ENCODE measurements at places on chromosomes 5 and 9.

- DNase-seq: no peak
Observed at GRCh38 chr5:150263801-150264621, 25.6 kb downstream of the CAMK2A start.

GRCh38 chr9:118252027-118252426 lies 547.8 kb downstream of the TLR4 start:
- no peak for DNase-seq

GRCh38 chr9:105055917-105056316 lies 128.0 kb upstream of the ABCA1 start:
- no peak for DNase-seq

- DNase-seq: no peak
Observed at GRCh38 chr5:88425124-88425523, 156.5 kb upstream of the TMEM161B start.

DNA sequence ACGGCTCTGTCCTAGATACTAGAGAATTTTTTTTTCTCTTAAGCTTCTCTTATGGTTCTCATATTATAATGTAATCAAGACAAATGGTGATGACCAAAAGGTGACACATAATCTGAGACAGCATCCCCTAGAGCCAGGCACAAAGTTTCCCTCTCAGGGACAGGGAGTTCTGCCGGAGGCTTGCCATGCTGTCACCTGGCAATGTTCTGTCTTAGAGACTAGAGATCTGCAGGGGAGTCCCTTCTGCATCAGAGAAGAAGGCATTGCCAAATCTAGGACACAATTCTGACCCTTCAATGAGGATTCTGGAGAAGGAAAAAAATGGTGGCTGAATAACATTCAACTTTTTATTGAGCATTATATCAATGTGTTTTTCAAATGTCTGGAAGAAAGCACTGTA lies 261.2 kb upstream of the TRPC7 start:
- DNase-seq: no peak

GRCh38 chr5:169424670-169425378 lies 123.9 kb upstream of the SLIT3 start:
- no peak for DNase-seq

GRCh38 chr5:56565644-56566043 lies 249.7 kb upstream of the MAP3K1 start:
- no peak for DNase-seq

DNA sequence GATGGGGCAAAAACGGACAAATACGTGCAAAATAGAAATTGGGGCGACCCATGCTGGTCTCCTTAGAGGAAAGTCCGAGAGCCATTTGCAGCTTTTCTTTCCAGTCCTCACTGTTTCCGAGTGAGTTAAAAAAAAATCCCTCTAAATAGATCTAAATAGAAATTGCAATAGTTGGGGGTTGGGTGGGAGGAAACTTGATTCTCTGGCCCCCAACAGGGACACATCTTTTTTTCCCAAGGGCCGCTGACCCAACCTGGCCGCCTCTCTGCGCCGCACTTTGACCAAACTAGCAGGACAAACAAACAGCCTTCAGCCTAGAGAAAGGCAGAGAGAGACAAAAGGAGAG lies 2.8 kb upstream of the NKX2-5 start:
- DNase-seq: no peak

DNA sequence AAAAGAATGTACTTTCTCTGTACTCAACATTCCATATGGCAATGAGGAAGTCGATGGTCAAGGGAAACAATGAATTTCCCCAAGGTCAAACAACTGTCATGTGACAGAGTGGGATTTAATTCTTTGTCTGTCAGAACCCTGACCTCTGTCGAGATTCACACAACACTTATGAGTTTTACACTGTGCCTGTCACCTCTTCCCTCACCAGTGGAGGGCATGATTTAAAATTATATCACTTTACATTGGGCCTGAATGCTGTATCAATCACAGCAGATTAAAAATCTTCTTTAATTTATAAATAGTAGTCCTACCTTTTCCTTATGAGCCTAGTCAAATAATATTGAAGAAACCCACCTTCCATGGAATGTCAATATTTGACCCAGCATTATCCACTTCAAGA lies 276.7 kb downstream of the CDH10 start:
- DNase-seq: no peak

- DNase-seq: no peak
Observed at GRCh38 chr5:154437281-154437965, 8.4 kb upstream of the SAP30L start.

DNA sequence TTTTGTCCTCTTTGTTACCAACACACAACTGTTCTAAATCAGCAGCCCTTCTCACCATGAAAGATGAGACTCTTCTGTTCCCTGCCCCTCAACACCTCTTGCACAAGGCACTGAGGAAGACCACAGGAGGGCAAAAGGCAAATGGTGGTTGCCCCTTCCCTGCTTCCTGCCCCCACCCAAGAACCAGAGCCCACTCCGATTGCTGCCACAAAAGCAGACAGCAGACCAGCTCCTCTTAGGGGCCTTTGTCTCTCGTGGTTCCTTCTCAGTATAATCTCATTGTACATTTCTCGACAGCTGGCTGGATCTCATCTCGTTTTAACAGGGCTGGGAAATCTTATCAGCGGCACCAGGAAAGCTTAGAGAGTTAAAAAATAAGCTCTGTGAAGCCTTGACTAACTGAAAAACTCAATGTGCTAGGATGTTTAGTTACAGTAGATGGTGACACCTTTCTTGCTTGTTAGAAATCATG lies 1.1 kb downstream of the MVB12B start:
- no peak for DNase-seq

DNA sequence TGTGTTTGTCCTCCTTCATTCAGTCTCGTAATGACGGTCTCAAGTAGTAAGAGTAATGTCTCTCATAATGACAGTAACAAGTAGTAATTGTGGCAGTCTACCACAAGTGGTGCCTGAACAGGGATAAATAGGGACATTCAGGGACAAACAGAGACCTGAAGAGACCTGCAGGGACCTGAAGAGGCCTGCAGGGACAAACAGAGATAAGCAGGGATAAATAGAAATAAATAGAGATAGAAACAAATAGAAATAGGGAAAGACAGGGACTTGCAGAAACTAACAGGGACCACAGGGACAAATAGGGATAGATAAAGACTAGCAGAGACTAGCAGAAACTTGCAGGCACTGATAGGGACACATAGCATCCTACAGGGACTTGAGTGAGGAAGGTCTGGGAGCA lies 7.9 kb downstream of the UGT3A2 start:
- DNase-seq: no peak

GRCh38 chr5:79173626-79174025 lies 62.0 kb downstream of the BHMT start:
- DNase-seq: no peak

DNA sequence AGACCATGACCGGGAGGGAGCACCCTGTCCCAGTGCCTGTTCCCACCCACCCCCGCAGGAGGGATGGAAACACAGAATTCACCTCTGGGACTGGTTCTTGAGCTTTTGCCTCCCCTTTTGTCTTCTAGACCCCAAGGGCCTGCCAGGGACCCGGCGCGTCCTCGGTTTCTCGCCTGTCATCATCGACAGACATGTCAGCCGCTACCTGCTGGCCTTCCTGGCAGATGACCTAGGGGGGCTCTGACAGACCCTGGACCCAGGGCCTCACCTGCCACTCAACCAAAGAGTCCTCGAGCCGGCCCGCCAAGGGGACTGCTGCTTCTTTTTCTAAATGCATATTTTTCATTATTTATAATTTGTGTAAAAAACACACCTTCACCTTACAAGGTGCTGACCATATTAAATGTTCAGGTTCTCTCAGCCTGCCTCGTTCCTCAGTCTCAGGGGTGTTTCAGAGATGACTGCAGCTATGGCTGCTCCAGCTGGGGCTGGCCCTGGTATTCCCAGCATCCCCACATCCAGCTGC lies 16.9 kb downstream of the CARD19 start:
- DNase-seq: no peak

- no peak for DNase-seq
Observed at GRCh38 chr9:117412006-117412715, 2.7 kb downstream of the ASTN2 start.

DNA sequence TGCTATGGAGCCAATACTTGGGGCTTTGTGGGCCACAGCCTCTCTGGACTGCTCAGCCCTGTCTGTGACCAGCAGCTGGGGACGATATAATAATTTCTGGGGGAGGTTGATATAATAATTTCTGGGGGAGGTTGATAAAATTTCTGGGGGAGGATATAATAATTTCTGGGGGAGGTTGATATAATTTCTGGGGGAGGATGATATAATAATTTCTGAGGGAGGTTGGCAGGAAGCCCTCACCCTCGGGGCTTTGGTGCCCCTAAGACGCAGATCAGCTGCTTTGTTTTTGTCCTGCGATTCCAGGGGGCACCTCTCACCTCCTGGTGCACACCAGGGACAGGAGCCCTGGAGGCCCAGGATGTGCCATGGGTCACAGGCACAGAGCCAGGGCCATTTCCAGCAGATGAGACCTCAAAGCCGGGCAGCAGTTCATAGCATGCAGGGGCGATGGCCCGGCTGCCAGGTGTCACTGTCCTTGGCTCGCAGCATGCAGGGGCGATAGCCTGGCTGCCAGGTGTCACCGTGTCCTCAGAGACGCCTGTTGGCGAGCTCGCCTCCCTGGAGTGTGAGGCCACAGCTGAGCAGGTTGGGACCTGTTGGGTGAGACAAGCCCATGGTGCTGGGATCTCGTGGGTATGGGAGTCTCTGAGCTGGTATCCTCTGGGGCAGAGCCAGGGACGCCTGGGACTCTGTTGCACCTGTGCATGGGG lies 3.8 kb upstream of the TOR4A start:
- no peak for DNase-seq

DNA sequence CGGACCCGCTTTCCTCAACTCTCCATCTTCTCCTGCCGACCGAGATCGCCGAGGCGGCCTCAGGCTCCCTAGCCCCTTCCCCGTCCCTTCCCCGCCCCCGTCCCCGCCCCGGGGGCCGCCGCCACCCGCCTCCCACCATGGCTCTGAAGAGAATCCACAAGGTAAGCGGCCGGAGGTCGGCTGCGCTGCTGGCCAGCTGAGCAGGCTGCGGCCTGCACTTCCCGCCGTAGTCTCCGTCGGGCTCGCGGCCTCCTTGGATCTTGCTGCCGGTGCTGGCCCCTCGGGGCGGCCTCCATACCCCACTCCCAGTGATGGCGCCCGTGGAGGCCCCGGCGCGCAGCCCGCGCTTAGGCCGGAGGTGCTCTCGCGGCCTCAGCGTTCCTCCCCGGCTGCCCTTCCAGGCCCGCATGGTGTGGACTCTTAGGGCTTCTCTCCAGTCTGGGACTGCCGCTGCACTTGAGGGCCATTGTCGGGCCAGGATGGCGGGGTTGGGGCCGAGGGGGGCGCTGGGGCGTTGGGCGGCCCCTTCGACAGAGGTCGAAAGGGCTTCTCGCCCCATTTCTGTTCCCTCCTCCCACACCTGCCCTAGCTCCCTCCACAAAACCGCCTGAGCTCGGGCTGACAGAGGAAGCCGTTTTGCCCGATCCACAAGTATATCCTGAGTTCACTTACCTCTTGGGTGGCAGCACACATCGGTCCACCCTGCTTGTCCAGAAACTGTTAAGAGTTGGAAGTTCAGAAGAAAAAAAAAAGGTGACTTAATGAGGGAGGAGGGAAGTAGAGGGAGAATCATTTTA lies 714 bp downstream of the UBE2D2 start:
- DNase-seq: peak; percentile 42

GRCh38 chr9:123513554-123513953 lies 157.6 kb downstream of the CRB2 start:
- DNase-seq: no peak

- DNase-seq: no peak
Observed at GRCh38 chr9:94760660-94761059, 34.2 kb downstream of the AOPEP start.

DNA sequence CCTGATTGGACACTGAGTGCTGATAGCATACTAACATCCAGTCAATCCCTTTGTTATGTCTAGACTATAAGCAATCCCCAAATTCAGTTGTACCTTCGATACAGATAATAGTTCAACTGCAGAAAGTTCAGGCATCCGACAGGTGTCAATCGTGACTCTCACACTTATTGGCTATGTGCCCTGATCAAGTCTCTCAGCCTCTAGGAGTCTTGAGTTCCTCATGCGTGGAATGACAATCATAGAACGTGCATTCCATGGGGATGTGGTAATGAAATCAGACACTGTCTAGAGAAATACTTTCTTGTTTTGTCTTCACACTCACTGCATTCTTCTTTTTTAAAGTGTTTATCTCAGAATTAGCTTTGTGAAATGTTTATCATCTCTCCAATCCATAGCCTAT lies 4.8 kb downstream of the ANKRD34B start:
- DNase-seq: no peak

DNA sequence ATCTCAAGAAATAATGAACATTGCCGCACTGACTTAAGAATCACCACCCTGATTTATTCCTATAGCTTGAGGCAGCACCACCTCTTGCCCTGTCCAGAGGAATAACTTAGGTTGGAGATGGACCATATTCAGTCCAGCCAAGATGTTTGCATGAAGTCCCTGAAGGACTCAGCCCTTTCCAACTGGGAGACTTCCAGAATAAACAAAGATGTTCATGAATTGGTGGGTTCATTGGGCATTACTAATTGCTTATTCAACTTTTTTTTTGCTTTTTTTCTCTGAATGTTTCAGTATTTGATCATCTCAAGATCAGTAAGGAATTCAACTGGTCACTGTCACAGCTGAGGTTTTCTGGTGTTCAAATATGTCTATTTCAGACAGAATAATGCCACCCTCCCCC lies 470.6 kb downstream of the CCDC171 start:
- no peak for DNase-seq

GRCh38 chr5:137075163-137075970 lies 423.8 kb downstream of the SPOCK1 start:
- no peak for DNase-seq

- no peak for DNase-seq
Observed at GRCh38 chr9:97041898-97042297, 3.0 kb upstream of the CTSV start.

DNA sequence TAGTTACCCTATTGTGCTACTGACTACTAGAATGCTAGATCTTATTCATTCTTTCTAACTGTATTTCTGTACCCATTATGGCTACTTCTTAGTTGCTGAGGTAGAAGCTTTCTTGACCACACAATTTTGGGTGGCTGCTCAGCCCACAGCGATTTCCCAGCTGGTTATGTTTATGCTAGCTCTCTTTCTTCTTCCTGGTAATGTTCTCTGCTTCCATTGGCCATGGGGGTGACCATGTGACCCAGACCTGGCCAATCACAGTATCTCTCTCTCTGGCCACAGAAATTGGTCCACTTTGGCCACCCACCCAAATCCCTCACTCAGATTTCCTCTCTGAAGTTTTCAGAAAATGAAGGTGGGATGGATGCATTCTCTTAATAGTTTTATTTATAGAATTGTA lies 427.9 kb upstream of the CLINT1 start:
- no peak for DNase-seq

DNA sequence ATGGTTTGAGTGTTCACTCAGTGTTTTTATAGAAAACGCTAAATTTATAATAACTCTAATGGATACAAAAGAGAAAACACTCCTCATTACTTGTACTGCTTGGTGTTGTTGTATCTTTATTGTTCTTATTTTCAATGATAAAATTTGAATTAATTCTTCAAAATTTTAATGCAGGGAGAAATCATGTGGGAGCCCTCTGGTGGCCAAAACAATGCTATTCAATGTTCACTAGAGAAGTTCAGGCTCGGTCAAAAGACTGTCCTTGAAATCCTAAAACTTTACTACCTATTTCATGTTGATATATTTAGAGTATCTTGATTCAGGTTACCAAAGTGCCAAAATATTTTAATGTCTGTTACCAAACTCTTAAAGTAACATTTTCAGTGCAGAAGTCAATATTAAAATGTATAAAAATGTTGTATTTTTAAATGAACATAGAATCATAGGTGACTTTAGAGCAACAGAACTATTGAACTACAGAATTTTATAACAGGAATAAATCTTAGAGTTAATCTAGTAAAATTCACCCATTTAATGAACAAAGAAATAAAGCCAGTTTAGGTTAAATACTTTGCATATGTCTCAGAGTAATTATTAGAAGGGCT lies 1259.8 kb downstream of the PTPRD start:
- DNase-seq: no peak

Data from CD4-positive, alpha-beta T cell treated with Interleukin-17A for 1 hour (primary cell).